ENCODE measurements at places on chromosomes 3 and 15.

DNA sequence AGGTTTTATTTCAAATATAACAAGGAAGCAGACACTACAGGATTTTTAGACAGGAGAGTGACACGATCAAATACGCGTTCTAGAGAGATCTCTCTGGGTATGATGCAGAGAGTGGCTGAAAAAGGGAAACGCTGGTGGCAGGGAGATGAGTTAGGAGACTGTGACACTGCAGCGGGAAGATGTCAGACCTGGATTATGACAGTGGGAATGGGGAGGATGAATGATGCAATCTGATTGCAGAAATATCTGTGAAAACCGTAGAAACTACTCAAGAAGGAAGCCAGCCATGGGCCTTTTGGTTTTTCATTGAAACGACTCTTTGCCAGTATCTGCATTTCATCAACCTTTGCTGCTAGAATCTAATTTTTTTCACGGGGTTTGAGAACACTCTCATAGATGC, 157.9 kb downstream of the FAM43A start:
- no peak for DNase-seq

DNA sequence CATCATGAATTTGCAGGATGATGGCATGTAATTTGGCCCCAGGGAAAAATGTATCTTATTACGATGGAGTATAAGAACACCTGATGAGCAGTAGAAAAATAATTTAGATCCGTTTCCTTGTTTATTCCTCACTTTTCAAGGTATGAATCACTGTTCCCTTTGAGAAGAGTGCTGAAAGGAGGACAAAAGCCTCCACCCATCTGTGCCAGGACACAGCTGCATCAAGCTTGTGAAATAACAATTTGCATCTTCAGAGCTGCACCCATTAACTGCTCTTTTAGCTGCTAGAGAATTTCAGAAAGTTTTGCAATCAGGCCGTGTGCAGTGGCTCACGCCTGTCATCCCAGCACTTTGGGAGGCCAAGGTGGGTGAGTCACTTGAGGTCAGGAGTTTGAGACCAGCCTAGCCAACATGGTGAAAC, 9.6 kb downstream of the CLDND1 start:
- DNase-seq: no peak

- no peak for DNase-seq
These were observed 1.5 kb downstream of the RHOA start for GRCh38 chr3:49410066-49410845.

GRCh38 chr15:38874464-38874863, 309.9 kb upstream of the RASGRP1 start:
- DNase-seq: no peak

DNA sequence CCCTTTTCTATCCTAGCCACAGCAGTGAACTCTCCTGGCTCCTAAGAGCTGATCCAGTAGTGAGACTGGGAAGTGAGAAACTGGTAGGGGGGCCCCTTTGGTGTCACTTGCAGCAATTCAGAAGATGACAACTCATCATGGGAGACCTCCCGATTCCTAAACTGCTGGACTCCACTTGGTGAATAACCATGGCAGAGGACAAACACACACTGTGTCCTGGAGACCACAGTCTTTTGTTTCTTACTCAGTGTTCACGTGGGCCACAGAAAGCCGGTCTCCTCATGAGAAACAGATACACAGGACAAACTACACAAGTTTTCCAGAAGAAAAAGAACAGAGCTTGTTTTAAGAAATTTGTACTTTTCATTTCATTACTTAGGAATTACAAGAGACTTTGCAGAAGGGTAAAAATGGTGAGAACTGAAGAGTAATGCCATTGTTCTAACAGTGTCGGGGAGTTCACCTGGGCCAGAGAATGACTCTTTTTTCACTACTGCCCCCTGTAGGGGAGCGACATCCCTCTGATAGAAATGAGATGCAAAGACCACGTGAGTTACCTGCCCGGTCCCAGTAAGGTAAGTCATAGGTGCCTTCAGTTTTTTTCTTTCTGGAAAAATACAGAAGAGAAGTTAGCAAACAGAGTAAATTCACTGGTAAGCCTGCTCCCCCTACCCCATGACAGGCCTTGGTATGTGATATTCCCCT, 38.1 kb downstream of the ST3GAL6 start:
- no peak for DNase-seq

DNA sequence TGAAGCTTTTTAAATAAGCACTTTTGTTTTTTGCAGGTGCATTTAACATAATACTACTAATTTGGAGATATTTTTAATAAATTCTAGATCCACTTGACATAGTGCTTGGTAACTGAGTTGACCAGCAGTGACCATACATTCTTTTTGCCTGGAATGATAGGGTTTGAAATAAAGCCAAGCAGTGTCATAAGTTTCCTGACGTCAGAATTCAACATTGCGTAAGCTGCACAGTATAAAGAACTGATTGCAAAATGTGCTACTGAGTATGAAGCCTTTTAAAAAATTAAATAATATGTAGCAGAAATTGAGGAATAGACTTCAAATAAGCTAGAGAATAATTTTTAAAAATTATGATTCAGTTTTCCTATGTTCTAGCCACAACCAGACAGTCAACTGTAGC, 454.6 kb upstream of the ARPP21 start:
- no peak for DNase-seq

DNA sequence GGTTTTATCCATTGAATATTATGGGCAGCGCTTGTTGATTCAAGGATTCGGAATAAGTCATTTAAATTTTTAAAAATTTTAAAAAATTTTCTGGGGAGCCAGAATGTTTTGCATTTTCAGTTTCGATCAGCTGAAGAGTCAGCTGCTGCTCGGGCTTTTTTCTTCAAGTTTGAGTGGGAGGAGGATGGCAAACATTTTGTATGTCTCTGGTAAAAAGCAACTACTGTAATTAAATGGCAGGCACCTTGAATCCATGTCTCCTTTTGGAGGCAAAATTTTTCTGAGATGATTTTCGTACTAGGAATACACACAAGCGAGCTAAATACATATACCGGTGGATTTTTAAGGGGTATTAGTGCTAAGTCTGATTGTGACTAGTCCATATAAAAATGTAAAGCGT, 612 bp downstream of the C3orf38 start:
- DNase-seq: no peak

GRCh38 chr3:84125201-84125721, 833.5 kb upstream of the CADM2 start:
- no peak for DNase-seq

DNA sequence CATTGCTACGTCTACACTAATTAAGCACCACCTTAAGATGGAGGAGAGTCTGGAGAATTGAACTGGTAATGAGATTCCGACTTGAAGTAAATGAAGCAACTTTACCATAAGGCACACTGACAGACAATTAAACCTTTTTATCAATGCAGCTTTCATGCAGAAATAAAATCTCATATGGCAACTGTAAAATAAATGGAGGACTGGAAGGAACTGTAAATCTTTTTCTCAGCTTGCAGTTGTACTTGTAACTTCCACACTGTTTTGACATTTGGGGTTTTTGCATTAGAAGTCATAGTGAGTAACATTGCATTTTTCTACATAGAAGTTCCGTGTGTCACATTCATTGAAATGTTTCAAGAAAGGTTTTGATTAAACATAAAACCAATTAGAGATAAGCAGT, 705.3 kb downstream of the NLGN1 start:
- no peak for DNase-seq

DNA sequence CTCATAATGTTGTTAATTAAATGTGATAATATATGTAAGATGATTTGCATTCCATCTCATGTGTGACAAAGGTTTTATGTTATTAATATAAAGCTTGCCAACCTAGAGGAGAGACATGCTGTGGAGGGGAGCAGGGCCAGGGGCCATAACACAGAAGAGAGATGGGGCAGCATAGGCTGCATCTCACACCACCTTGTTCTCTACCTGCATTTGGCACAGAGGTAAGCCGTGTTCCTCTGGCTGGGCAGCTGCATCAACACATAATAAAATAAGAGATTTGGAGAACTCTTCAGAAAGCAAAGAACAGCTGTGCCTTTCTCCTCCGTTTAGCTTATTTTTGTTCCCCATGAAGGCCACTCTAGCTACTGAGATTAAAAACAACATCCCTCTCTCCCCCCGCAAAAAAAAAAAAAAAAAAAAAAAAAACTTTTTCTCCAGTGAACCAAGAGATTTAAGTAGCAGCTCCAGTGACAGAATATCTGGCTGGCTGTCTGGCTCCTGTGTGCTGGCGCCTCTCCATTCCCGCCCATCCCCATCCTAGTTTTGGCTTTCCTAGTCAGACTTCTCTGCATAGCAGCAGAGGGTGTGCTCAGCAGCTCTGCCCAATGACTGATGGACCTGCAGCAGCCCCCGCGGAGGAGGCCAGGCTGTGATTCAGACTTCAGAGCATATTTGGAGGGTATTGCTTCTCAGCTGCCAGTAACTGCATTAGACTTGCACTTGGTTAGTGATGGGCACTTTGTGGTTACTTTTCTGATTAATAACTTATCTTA, 52.2 kb upstream of the STXBP5L start:
- DNase-seq: no peak

- no peak for DNase-seq
These were observed 20.9 kb downstream of the AVEN start for GRCh38 chr15:34018021-34018645.

All from activated naive CD4-positive, alpha-beta T cell treated with Interleukin-2 at 50 U/mL for 16 hours (primary cell).